ENCODE measurements at places on chromosomes 3 and 15.

DNA sequence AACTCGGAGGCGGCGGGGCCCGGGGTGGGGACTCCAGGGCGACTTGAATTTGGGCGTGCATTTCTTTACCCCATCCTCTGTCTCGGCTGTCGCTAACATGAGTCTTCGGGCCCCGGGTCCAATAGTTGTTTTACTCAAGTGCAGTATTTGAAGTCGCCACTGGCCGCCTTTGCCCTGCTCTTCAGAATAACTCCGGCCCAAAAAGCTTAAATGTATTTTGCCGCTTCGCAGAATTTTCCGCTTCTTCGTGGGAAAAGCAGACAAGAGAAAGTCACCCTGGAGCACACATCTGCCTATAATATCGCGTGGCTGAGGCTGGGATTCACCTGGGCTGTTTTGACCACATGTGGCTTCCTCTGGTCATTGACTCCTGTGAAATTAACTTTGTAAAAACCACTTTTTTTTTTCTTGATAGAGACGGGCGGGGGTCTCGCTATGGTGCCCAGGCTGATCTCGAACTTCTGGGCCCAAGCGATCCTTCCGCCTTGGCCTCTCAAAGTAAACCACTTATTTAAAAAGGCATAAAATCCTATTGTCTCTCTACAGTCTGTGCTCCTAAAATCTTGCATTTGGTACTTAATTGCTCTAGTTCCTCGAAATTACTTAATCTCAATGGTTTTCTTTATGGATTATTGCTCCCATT lies 676 bp downstream of the CNOT10 start:
- no peak for DNase-seq

DNA sequence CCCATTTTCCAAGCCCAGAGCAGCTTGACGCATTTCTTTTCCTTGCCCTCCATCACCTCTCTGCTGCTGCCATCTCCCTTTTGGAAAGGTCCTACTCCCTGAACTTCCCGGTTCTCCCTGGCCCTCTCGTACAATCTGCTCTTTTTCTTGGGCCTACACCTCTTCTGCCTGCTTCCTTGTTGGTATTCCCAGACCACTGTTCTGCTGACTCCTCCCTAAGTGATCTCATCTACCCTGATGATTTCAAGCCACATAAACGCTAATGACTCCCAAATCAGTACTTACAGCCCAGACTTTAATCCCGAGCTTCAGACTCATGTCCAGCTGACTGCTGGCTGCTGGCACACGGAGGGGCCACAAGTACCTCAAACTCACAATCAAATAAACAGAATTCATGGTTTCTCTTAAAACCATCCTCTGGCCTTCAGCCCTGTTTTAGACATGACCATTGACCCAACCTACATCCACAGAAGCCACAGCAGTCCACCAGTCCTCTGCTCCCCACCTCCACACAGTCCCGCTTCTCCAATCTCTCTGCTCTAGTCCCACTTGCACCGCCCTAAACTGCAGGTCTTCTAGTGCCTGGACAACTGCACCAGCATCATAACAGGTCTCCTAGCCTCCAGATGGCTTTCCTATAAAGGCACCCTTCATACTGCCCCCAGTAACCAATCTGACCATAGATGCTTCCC lies 57.6 kb downstream of the AAGAB start:
- DNase-seq = no peak

DNA sequence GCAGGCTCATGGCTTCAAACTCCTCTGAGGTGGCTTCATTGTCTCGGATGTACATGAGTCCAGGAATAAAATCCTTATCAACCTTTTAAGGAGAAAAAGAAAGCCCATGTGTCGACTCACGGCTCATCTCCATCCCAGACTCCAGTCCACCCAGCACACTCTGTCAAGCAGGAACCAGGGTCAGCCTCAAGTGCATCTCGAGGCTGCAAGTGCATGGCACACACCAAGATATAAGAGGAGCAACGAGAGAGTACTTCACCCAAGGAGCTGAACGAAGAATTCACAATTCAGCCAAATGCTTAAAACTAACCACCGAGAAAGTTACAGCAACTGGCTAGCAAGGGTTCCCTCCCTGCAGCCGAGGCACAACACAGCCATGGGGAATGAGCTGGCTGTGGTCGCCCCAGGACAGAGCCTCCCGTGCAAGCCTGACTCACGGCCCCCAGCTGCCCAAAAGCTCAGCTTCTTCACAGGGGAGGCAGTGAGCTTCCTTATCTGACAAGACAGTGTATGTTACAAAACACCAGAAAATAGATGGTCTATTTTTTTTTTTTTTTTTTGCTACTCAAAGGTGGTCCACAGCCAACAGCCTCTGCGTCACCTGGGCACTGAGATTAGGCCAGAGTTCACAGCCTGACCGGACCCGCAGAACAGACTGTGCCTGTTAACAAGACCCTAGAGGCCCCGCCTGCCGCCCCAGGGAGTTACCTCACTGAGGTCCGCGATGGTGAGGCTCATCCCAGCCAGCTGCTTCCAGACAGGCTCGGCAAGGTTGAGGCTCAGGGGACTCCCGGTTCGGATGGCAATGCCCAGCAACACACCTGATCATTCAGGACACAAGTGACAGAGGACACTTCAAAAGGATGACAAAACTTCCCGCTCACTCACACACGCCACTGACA lies 15.9 kb upstream of the OCA2 start:
- DNase-seq = no peak

DNA sequence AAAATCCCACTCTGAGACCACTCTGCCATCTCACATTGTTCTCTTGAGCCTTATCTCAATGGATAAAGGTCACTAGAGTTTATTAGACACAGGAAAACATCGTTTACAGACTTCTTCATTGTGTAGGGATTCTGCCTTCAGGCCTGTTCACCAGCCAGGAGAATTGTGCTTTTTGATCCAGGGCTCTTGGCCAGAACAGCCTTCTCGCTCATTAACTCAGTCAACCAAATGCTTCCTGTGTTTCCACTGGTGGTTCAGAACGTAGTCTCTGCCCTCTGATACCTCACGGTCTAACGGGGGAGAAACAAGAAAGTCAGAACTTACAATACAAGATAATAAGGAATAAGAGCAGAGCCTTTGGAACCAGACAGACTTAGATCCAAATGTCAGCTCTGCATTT lies 54.2 kb upstream of the TSEN2 start:
- no peak for DNase-seq

DNA sequence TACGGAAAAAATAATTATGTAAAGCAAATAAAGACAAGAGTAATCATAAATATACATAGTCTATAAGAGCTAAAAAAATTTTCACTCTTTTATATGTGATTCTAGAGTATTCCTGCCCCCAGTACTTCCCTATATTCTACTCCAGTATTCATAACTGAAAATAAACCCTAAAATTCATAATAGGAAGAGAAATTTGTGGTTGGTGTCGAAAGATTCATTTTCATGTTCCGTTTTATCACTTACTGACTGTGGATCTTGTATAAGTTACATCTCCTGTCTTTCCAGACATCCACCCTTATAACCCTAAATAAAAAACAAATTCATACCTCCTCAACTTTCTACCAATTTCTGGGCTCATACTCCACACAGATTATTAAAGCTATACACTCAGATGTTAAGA lies 16.0 kb upstream of the MBNL1 start:
- DNase-seq = no peak

GRCh38 chr3:39638301-39638700 lies 170.8 kb downstream of the MOBP start:
- DNase-seq = no peak

- DNase-seq = no peak
Observed at GRCh38 chr3:126732281-126733060, 28.4 kb downstream of the CHCHD6 start.

DNA sequence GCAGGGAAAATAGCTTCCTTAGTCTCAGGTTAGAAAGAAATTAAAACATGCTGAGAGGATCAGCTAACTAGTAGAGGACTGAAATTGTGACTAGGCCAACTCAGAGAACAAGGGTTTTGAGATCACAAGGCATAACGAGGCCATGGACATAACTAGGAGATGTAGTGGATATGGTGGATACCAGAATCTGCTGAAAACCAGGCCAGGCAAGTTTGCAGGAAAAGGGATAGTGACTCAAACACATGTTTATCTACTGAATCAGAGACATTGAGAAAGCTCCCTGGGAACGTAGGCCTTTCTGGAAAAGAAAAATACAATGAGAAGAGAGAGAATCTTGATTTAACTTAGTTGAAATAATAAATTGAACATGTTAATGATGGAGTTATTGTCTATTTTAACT lies 326.5 kb upstream of the GBE1 start:
- DNase-seq = no peak

All from stimulated activated CD4-positive, alpha-beta T cell treated with anti-CD3 and anti-CD28 coated beads, Interleukin-1b, Interleukin-23, amount 100 ng/mL, for 4 hours (primary cell).